ENCODE measurements at places on chromosomes 2 and 18. TPM values are rescaled to one million over a fixed set of nuclear protein-coding genes. Genes with fewer than 3 reads are reported as not detected.

The IL1R1 gene
- total RNA-seq, result 7.2 TPM

The GREB1 gene
- 0.38 TPM for total RNA-seq

The NDC80 gene
- 6.8 TPM for total RNA-seq

The RNF181 gene
- total RNA-seq, result 224 TPM

The RBM43 gene
- total RNA-seq, result 1.7 TPM

The SLC9A2 gene
- total RNA-seq, result not detected

The SP140 gene
- total RNA-seq, result not detected

The MARS2 gene
- 4.1 TPM for total RNA-seq

The CAVIN2 gene
- 282 TPM for total RNA-seq

Measured in dermis microvascular lymphatic vessel endothelial cell (primary cell).